ENCODE measurements at places on chromosomes 3 and 15. TPM values are rescaled to one million over a fixed set of nuclear protein-coding genes. Genes with fewer than 3 reads are reported as not detected.
A peak's percentile ranks its signal among the peaks of the same experiment; 100 is the strongest.

MYEF2 gene
- total RNA-seq, result 44.2 TPM

ERC2 gene
- total RNA-seq, result 0.19 TPM

FES gene
- total RNA-seq, result 68.3 TPM

SAMMSON gene
- not detected for total RNA-seq

FAM81A gene
- total RNA-seq, result 0.21 TPM

GP9 gene
- not detected for total RNA-seq

MYH15 gene
- 1.3 TPM for total RNA-seq

VILL gene
- 16.1 TPM for total RNA-seq

DNA sequence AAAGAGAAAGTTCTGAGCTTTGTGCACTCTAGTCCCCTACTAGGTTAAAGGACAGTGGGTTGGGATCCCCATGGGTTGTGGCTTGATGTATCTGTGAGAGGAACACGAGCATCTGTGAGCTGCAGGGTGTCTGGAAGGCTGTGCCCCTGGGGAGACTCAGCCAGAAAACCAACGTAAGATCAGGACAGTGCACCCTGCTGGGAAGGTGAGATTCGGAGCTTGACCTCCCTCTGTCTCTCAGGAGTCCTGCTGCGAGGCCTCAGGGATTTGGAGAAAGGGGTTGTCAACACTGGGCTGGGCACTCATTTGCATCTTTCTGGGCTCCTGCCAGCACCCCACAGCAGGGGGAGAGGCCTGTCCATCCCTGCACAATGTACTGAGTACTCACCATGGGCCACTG, 15.2 kb downstream of the ANKRD63 start:
- H3K27me3 ChIP-seq, result no peaks in the 10 kb centered on the region
- DNase-seq, result no peak
- H3K36me3 ChIP-seq, result no peaks in the 10 kb centered on the region
- H3K27ac ChIP-seq, result no peak overlapping the region

GRCh38 chr15:80052597-80053304, 6.7 kb upstream of the ZFAND6 start:
- DNase-seq, result no peak
- H3K27ac ChIP-seq, result no peak overlapping the region
- H3K27me3 ChIP-seq, result no peaks in the 10 kb centered on the region
- no peak overlapping the region for H3K4me3 ChIP-seq

GRCh38 chr15:68149059-68149458, 56.1 kb downstream of the CALML4 start:
- no peak overlapping the region for H3K27ac ChIP-seq
- H3K4me1 ChIP-seq, result peaks cover 18% of the 10 kb centered on the region
- no peak overlapping the region for H3K4me3 ChIP-seq
- no peaks in the 10 kb centered on the region for H3K27me3 ChIP-seq

- no peaks in the 10 kb centered on the region for H3K36me3 ChIP-seq
- H3K4me1 ChIP-seq, result no peaks in the 10 kb centered on the region
- no peaks in the 10 kb centered on the region for H3K27me3 ChIP-seq
- H3K27ac ChIP-seq, result no peak overlapping the region
These were observed 20.4 kb upstream of the PARL start for GRCh38 chr3:183904833-183905780.

DNA sequence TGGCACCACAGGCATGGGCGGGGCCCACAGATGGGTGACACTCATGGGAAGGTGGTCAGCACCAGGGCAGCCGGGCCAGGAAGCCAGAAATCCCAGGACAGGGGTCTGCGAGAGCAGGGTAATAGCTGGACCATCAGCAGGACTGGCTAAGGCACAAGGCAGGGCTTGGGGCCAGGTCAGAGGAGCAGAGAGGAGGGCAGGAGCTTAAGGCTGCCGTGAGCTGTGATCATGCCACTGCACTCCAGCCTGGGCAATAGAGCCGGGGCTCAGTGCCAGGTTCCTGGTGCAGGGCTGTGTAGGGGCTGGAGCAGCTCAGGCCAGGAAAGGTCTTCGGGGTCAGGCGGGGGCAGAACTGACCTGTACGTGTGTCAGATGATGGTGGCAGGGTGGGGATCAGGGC, 64.2 kb upstream of the LINGO1 start:
- no peak overlapping the region for H3K4me3 ChIP-seq
- DNase-seq, result no peak
- H3K36me3 ChIP-seq, result no peaks in the 10 kb centered on the region
- peaks cover 18% of the 10 kb centered on the region for H3K27me3 ChIP-seq
- H3K27ac ChIP-seq, result no peak overlapping the region
- no peaks in the 10 kb centered on the region for H3K4me1 ChIP-seq

GRCh38 chr3:151227807-151228665, 25.0 kb upstream of the GPR171 start:
- H3K27me3 ChIP-seq, result no peaks in the 10 kb centered on the region
- peak; percentile 84 for DNase-seq
- H3K27ac ChIP-seq, result peak overlapping the region; percentile 4
- peak overlapping the region; percentile 58 for H3K4me3 ChIP-seq
- H3K36me3 ChIP-seq, result no peaks in the 10 kb centered on the region

DNA sequence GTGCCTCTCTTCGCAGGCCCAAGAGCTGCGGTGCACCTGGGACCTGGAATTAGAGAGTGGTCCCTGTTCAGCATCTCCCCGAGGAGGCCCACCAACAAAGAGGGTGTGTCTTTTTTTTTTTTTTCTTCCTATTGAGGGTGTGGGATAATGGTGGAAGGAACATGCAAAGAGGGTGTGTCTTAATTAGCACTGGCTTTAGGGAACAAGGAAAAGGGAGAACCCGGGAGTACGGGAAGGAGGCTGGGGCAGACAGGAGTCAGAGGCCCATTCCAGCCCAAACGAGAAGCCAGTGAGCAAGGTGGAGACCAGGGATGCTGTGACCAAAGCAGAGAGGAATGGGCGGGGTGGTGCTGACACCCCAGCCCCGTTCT, 429 bp upstream of the LOXL1 start:
- H3K4me1 ChIP-seq, result peaks cover 45% of the 10 kb centered on the region
- DNase-seq, result no peak
- no peaks in the 10 kb centered on the region for H3K36me3 ChIP-seq
- peak overlapping the region; percentile 72 for H3K4me3 ChIP-seq

DNA sequence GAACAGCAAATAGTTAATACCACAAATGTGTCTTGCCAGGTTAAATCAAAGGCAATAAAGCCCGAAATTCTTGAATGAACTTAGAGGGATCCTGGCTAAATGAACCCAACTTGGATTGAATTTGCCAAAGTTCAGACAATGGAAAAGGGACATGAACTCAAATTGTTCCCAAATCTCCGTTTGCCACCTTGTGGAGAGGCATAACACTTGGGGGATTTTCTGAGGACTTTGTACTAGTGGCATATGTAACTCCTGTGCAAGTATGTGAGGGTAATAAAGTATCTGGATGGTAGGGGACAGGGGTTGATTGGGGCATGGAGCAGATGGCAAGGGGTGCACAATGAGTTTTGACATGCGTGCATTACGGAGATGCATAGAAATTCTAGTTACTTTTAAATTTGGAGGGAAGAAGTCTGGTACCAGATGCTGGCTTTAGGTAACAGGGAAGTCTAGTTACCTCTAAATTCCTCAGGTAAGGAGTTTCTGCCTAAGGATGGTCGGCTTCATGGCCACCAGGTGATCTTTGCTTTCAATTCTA, 1.2 kb upstream of the TCAIM start:
- peaks cover 16% of the 10 kb centered on the region for H3K27me3 ChIP-seq
- H3K4me1 ChIP-seq, result peaks cover 28% of the 10 kb centered on the region
- no peaks in the 10 kb centered on the region for H3K36me3 ChIP-seq
- peak overlapping the region; percentile 98 for H3K27ac ChIP-seq

GRCh38 chr15:31385736-31386135, 59.1 kb downstream of the KLF13 start:
- DNase-seq, result no peak
- H3K27ac ChIP-seq, result peak overlapping the region; percentile 59
- H3K4me3 ChIP-seq, result peak overlapping the region; percentile 67
- no peaks in the 10 kb centered on the region for H3K27me3 ChIP-seq

DNA sequence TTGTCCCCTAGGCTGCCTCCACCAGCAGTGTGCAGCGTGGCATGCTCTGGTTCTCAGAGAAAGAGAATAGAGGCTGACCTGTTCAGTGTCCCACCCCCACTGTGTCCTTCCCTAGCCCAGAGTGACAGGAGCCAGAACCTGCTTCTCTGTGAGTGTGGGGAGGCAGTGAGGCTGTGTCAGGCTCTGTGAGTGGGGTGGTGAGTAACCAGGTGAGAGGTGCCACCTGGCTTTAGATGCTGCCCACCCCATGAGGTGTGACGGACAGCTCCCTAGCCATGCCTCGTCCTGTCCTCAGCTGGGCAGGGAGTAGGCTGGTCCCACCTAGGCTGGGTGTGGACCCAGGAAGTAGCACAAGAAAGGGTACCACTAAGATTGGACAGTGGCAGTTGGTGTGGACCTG, 6.3 kb downstream of the TEX264 start:
- no peaks in the 10 kb centered on the region for H3K27me3 ChIP-seq
- H3K4me3 ChIP-seq, result no peak overlapping the region
- no peak for DNase-seq
- no peak overlapping the region for H3K27ac ChIP-seq
- peaks cover 82% of the 10 kb centered on the region for H3K4me1 ChIP-seq

GRCh38 chr3:152177757-152178156, 91.0 kb upstream of the MBNL1 start:
- no peak overlapping the region for H3K4me3 ChIP-seq
- no peak for DNase-seq
- H3K36me3 ChIP-seq, result no peaks in the 10 kb centered on the region
- no peak overlapping the region for H3K27ac ChIP-seq
- H3K27me3 ChIP-seq, result no peaks in the 10 kb centered on the region
- H3K4me1 ChIP-seq, result peaks cover 40% of the 10 kb centered on the region

DNA sequence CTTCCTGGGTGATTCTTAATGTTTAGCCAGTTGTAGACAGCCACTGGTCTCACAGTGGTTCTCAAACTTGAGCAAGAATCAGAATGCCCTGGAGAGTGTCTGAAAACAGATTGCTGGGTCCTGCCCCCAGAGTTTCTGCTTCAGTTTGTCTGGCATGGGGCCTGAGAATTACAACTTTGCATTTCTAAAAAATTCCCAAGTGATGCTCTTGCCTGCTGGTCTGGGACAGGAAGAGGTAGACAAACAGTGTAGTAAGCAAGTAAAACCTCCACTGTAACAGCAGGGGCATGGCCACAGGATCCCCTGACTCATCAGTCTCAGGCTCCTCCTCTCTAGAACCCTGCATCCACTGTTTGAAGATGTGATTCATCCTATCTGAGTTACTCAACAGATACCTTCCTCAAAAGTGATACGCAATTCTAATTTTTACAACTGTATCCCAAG, 36.5 kb downstream of the DZIP1L start:
- no peak overlapping the region for H3K27ac ChIP-seq
- peaks cover 19% of the 10 kb centered on the region for H3K27me3 ChIP-seq
- peaks cover 48% of the 10 kb centered on the region for H3K4me1 ChIP-seq
- DNase-seq, result peak; percentile 61
- no peaks in the 10 kb centered on the region for H3K36me3 ChIP-seq

DNA sequence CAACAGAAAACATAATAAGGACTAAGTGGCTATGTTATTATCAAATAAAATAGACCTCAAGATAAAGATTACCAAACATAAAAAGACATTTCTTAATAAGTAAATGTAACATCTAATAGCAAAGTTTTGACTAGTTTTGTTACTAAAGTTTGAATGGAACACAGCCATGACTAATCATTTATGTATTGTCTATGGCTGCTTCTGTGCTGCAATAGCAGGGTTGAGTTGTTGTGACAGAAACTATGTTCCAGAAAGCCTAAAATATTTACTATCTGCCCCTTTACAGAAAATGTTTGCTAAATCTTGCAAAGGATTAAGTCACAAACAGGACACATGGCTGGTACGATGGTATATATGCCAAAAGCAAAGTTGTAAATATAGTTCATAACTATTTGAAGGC, 37.9 kb upstream of the MYH15 start:
- H3K27me3 ChIP-seq, result no peaks in the 10 kb centered on the region
- no peak overlapping the region for H3K4me3 ChIP-seq
- no peaks in the 10 kb centered on the region for H3K4me1 ChIP-seq

DNA sequence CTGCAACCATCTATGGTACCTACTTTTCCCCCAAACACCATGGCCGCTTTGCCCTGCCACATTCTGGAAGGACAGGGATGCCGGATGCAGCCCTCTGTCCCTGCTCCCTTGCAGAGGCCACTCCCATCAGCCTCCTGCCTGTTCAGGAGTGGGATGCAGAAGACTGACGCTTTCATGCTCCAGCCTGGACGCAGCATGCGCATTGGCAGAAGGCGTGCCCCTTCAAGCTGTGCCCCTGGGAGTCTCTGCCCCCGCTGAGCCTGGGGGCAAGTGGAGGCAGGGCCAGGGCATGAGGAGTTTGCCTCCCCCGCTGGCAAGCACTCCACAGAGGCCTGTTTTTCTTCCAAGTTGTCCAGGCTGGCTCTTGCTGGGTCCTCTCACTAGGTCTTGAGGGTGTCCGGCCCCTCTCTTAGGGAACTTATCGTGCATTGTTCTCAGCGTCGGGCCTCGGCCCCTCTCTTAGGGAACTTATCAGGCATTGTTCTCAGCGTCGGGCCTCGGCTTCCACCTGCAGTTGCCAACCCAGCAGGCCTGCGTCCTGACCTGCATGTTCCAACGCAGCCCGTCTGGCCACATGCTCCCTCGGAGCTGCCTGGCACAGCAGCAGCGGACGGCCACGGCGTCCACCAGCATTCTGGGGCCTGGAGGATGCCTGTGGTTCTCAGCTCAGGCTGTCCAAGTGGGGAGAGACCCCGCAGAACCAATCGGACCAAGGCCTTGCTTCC, 14.6 kb upstream of the SNRPA1 start:
- DNase-seq, result no peak
- H3K4me3 ChIP-seq, result no peak overlapping the region
- no peaks in the 10 kb centered on the region for H3K4me1 ChIP-seq
- H3K27me3 ChIP-seq, result no peaks in the 10 kb centered on the region

GRCh38 chr3:153513236-153513635, 351.2 kb downstream of the RAP2B start:
- no peaks in the 10 kb centered on the region for H3K4me1 ChIP-seq
- no peak overlapping the region for H3K27ac ChIP-seq
- no peak overlapping the region for H3K4me3 ChIP-seq
- DNase-seq, result peak; percentile 1
- peaks cover 4% of the 10 kb centered on the region for H3K36me3 ChIP-seq

GRCh38 chr15:80199869-80200268, 47.1 kb downstream of the FAH start:
- H3K27ac ChIP-seq, result no peak overlapping the region
- no peak for DNase-seq
- peaks cover 19% of the 10 kb centered on the region for H3K27me3 ChIP-seq
- H3K4me3 ChIP-seq, result no peak overlapping the region
- no peaks in the 10 kb centered on the region for H3K36me3 ChIP-seq

All from activated T-cell treated with anti-CD3 and anti-CD28 coated beads, Interleukin-2, amount 50 U/mL, for 72 hours (primary cell).